ACHN (cell line): ENCODE measurements at places on chromosomes 1 and 21.

GRCh38 chr21:33029975-33030461 lies 4.3 kb downstream of the OLIG2 start:
- DNase-seq, result no peak

- no peak for DNase-seq
Measured at GRCh38 chr21:25188677-25189079, 418.6 kb downstream of the MRPL39 start.

- DNase-seq, result no peak
Measured at GRCh38 chr1:1892763-1893120, 1.9 kb upstream of the GNB1 start.

- no peak for DNase-seq
Measured at GRCh38 chr1:151058692-151059091, 730 bp downstream of the CDC42SE1 start.

DNA sequence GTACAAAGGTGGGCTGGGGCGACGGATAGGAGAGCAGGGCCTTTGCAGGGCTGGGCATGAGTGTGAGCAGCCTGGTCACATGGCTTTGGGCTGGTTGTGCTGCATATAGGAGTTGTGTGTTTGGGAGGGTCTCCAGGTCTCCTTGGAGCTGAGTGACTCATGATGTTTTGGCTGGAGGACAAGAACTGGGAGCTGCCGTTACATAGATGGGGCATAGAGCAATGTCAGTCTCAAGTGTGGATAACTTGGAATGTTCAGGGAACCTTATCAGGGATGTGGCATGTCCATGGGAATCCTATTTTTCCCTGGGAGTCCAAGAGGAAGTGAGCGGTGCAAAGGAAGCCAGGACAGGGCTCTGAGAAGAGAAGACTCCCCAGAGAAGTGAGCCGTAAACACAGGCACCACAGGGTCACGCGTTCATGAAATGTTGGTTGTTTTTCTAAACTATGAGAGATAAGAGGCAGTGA lies 136.4 kb upstream of the KCNE2 start:
- DNase-seq, result no peak

- DNase-seq, result no peak
Measured at GRCh38 chr1:85062425-85063026, 14.2 kb upstream of the MCOLN3 start.

DNA sequence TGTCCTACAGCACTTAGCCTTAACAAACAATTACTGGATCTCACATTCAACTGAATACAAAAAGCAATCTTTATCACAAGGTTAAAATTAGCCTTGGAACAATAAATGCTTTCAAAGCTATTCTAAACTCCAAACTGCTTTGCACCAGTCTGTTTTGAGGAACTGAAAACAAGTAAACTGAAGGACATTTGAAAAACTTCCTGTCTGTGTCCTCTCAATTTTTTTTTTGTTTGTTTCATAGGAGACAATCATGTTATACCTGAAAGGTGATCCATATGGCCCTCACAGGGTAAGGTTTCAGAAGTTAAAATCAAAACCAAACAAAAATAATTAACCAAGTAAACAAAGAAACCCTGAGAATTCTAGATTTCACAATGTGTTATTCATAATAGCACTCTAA lies 459.1 kb downstream of the DPYD start:
- no peak for DNase-seq

GRCh38 chr1:19450811-19451515 lies 34.4 kb downstream of the CAPZB start:
- peak; percentile 63 for DNase-seq

GRCh38 chr1:75053207-75053606 lies 81.0 kb upstream of the LHX8 start:
- peak; percentile 3 for DNase-seq

GRCh38 chr1:201186192-201186591 lies 4.4 kb upstream of the IGFN1 start:
- no peak for DNase-seq

DNA sequence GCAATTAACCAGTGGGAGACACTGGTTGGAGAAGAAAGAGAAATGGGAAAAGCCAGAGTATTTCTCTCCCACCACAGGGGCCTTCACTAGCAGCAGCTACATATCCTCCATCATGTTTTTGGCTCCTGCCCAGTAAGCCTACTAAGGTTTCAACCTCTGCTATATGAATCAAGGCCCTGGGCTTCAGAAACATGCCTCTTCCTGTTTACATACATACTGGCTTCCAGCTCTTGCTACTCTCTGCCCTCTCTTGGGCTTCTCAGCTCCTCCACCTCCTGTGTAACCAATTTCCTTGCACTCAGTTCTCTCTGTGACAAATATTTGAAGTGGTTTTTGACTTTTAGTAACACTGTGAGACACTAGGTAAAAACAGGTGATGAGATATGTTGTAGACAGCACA lies 80.8 kb downstream of the LRRC7 start:
- no peak for DNase-seq

DNA sequence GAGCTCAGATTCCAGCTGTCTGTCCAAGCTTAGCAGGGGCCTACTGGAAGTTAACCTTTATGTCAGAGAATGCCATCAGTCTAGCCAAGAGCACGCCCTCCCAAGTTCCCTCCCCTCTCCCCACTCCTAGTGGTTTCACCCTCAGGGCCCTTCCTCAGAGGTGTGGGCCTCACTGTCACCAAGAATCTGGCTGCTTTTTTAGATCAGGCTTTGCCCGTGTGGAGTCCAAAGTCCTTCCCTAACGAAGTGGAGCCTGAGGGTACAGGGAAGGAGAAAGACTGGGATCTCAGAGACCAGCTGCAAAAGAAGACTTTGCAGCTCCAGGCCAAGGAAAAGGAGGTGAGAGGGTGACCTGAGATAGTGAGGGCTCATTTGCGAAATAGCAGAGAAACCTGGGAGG lies 4.1 kb downstream of the C1orf74 start:
- no peak for DNase-seq

DNA sequence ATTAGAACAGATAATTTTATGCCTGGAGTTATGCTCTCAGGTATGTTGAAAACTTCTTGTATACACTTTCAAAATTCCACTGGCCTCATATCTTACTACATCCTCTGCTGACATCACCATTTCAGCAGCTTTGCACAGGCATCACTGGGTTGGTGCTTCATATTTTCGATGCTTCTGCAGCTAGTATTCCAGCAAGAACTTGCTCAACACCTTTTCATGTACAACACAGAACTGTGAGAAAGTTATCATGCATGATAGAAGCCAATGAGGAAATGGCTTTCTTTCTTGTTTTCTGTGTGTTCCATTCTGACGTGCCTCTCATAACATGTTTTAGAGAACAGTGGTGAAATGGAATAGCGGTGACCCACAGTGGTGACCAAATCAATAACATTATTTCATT lies 5.1 kb upstream of the GBP5 start:
- DNase-seq, result no peak

DNA sequence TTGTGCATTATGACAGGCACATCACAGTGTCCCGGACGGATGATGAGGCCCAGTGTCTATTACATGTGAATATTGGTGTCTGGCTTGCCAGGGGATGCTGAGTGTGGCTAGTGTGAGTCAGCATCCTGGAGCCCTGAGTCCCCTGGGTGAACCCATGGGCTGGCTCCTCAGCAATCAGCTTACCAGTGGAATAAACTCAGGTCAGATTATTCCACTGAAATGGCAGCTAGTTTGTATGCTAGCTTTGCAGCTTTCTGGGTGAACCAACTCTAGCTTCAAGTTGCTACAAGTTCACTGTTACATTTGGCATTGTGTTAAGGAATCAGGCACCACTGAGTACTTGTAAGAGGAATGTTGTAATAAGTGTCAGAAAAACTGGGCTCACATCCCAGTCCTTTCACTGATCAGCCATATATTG lies 23.9 kb upstream of the RPTN start:
- peak; percentile 80 for DNase-seq

DNA sequence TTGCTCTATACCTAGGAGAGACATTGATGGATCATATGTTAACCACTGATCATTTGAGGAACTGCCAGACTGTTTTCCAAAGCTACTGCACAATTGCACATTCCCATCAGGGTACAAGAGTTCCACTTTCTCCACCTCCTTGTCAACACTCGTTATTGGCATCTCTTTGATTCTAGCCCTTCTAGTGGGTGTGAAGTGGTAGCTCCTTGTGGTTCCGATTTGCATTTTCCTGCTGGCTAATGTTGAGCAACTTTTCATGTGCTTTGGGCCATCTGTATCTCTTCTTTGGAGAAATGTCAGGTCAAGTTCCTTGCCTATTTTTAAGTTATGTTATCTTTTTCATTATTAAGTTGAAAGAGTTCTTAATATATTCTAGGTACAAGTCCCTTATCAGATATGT lies 90.1 kb downstream of the DMRTB1 start:
- DNase-seq, result no peak

- DNase-seq, result no peak
Measured at GRCh38 chr1:92543131-92544055, 56.7 kb upstream of the GFI1 start.

DNA sequence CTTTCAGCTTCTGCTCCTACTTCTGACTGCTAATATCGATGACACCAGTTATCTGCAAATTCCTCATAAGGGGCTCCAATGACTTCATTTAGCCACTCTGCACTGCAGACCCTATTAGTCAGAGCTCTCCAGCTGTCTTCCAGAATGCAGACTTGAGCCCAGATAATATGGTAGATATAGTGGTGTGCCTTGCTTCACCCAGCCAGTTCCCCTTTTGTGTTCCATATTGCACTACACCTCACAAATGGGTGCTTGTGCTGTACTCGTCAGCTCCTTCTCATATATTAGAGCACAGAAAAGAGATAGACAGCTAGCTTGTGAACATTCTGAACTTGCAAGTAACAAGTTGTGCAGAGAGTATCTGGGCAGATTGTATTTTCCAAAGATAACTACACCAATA lies 23.7 kb upstream of the COG2 start:
- DNase-seq, result no peak

- no peak for DNase-seq
Measured at GRCh38 chr1:42046761-42047507, 106.3 kb upstream of the GUCA2B start.

DNA sequence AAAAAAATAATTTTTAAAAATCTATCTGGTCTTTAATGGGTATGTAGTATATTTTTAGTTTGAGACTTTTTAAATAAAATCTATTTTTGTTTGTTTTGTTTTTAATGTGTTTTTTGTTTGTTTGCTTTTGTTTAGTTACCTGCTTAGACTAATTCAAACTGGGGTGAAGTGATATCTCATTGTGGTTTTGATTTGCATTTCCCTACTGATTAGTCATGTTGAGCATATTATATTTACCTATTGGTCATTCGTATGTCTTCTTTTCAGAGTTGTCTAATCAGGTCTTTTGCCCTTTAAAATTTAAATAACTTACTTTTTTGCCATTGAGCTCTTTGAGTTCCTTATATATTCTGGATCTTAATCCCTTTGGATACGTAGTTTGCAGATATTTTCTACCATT lies 20.3 kb downstream of the CD1B start:
- no peak for DNase-seq

DNA sequence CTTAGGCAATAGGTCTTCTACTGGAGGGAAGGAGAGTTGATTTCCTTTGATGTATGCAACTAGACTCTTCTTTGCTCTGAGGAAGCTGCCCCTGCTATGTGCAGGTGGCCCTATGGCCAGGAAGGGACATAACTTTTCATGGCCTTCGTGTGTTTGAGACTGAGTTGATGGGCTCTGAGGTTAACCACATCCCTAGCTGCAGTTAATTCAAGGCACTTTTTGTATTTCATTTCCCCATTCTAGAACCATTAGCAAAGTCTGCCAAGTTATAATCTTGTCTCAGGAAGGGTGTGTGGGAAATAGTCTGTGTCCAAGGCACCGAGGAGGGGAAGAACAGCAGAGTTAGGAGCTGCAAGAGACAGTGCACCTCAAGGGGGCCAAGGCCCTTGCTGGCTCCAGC lies 2.5 kb downstream of the FCRL4 start:
- no peak for DNase-seq

DNA sequence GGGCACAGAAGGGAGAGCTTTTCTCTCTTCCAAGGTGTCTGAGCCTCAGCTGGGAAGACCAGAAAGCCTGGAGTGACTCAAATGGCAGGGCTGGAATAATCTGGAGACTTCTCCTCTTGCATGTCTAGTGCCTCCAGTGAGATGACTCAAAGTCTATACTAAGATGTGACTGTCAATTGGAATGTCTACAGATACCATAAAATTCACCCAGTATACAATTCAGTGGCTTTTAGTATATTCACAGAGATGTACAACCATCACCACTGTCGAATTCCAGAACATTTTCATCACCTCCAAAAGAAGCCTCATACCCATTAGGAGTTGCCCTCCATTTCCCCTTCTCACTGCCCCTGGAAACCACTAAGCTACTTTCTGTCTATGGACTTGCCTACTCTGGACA lies 47.9 kb upstream of the CNN3 start:
- DNase-seq, result peak; percentile 33

- DNase-seq, result no peak
Measured at GRCh38 chr1:183205196-183205781, 19.2 kb downstream of the LAMC2 start.
